ENCODE measurements at places on chromosomes 4 and X.

GRCh38 chr4:3340700-3341083 lies 47.9 kb downstream of the RGS12 start:
- DNase-seq = no peak

GRCh38 chr4:91064157-91064853 lies 937.1 kb downstream of the CCSER1 start:
- peak; percentile 2 for DNase-seq

- no peak for DNase-seq
Observed at GRCh38 chr4:150087006-150087405, 8.8 kb downstream of the DCLK2 start.

- DNase-seq = no peak
Observed at GRCh38 chrX:37786624-37787422, 7.0 kb downstream of the CYBB start.

GRCh38 chrX:72054779-72055489 lies 76.8 kb downstream of the RTL5 start:
- DNase-seq = no peak

GRCh38 chr4:76060506-76060905 lies 14.0 kb upstream of the ART3 start:
- DNase-seq = no peak

GRCh38 chr4:47486231-47486673 lies 1.2 kb downstream of the ATP10D start:
- DNase-seq = no peak
